Esophagus muscularis mucosa (tissue), 4 donors: ENCODE measurements at places on chromosomes 13 and 19. TPM values are rescaled to one million over a fixed set of nuclear protein-coding genes. Genes with fewer than 3 reads are reported as not detected.

Gene AMER2
- total RNA-seq: not detected

Gene MUC16
- not detected for total RNA-seq

Gene OR7D2
- 0.17 TPM for total RNA-seq

Gene CEACAM7
- total RNA-seq: 2.1 TPM

Gene ZNF230
- total RNA-seq: 7.5 TPM
